ENCODE measurements at places on chromosomes 2 and 18.
A peak's percentile ranks its signal among the peaks of the same experiment; 100 is the strongest.

GRCh38 chr18:66729442-66730239 is 125.8 kb upstream of the CDH19 start:
- no peak for DNase-seq

DNA sequence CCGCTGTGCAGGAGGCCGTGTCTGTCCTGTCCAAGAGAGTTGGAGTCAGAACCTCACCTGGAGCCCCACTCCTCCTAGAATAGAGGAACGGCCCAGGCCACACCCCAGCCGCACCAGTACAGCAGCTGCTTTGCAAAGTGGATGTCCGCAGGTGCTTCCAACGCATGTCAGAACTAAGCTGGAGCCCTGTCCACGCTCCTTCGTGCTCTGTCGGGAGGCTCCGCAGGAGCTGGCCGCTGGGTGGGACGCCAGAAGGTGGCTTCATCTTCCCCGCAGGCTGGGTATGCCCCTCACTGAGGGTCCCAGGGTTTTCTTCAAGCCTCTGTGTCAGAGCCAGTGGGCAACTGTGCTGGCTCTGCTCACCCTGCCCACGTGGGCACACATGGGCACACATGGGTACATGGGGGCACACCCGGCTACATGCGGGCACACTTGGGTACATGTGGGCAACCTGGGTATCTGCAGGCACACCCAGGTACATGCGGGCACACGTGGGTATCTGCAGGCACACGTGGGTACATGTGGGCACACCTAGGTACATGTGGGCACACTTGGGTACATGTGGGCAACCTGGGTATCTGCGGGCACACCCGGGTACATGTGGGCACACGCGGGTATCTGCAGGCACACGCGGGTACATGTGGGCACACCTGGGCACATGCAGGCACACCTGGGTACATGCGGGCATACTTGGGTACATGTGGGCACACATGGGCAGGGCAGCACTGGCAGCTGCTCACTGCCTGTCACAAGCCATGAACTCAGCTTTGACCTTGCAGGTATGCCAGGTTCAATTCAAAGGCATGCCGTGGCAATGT is 67.1 kb upstream of the CTDP1 start:
- no peak for DNase-seq

GRCh38 chr2:27127883-27128667 is 4.5 kb downstream of the ABHD1 start:
- DNase-seq, result no peak

- DNase-seq, result no peak
Measured at GRCh38 chr2:129375632-129376425, 603.6 kb upstream of the RAB6C start.

- DNase-seq, result no peak
Measured at GRCh38 chr2:141569941-141570340, 560.9 kb downstream of the LRP1B start.

GRCh38 chr18:8450013-8450412 is 159.2 kb upstream of the RAB12 start:
- DNase-seq, result peak; percentile 28

- no peak for DNase-seq
Measured at GRCh38 chr18:42437646-42438045, 482.6 kb downstream of the PIK3C3 start.

- no peak for DNase-seq
Measured at GRCh38 chr2:160901613-160902012, 258.6 kb upstream of the TANK start.

DNA sequence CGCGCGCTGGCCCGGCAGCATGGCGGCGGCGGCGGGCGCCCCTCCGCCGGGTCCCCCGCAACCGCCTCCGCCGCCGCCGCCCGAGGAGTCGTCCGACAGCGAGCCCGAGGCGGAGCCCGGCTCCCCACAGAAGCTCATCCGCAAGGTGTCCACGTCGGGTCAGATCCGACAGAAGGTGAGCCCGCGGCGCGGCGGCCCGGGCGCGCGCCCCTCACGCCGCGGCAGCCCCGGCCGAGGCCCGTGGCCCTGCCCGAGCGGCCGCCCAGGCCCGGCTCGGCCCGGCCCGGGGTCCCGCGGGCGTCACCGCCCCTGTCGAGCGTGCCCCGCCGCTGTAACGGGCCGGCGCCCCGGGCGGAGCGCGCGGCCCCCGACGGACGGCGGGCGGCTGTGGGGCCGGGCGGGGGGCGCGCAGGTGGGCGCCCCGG is 218 bp downstream of the DGKD start:
- DNase-seq, result no peak

DNA sequence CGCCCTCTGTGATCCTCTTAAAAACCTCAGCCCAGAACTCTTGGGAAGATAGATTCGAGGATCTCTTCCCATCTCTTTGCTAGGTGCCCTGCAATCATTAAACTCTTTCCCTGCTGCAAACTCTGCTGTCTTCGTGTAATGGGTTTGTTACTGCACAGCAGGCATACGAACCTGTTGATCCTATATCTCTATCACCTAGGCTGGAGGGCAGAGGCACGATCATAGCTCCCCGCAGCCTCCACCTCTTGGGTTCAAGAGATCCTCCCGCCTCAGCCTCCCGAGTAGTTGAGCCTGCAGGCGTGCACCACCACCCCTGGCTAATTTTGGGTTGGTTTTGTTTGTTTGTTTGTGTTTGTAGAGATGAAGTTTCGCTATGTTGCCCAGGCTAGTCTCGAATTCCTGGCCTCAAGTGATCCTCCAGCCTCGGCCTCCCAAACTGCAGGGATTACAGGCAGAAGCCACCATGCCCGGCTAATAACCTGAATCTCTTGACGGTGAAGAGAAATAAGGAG is 493 bp upstream of the BBS5 start:
- no peak for DNase-seq

GRCh38 chr2:71756280-71756906 is 303.0 kb downstream of the DYSF start:
- DNase-seq, result no peak

- DNase-seq, result no peak
Measured at GRCh38 chr2:98795891-98796676, 65.2 kb upstream of the MGAT4A start.

GRCh38 chr2:189441709-189442074 is 418 bp downstream of the WDR75 start:
- DNase-seq, result peak; percentile 9

- DNase-seq, result no peak
Measured at GRCh38 chr18:49161627-49162026, 210.9 kb upstream of the SMAD7 start.

DNA sequence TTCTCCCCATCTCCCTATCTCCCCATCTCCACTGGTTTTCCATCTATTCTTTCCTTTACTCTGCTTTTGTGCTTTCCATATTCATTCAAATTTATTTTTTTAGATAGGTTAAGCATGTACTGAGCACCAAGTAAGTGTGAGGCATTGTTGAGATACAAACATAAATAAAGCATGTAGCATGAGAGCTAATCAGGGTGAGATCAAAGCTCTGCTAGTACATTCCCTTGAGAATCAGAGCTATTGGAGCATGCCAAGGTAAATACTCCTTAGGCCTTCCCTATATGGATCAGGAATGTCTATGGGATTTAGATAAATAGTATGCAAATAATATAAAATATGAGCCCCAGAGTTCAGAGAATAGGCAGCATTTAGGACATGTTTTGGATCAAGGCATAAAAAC is 25.3 kb downstream of the BABAM2 start:
- no peak for DNase-seq

DNA sequence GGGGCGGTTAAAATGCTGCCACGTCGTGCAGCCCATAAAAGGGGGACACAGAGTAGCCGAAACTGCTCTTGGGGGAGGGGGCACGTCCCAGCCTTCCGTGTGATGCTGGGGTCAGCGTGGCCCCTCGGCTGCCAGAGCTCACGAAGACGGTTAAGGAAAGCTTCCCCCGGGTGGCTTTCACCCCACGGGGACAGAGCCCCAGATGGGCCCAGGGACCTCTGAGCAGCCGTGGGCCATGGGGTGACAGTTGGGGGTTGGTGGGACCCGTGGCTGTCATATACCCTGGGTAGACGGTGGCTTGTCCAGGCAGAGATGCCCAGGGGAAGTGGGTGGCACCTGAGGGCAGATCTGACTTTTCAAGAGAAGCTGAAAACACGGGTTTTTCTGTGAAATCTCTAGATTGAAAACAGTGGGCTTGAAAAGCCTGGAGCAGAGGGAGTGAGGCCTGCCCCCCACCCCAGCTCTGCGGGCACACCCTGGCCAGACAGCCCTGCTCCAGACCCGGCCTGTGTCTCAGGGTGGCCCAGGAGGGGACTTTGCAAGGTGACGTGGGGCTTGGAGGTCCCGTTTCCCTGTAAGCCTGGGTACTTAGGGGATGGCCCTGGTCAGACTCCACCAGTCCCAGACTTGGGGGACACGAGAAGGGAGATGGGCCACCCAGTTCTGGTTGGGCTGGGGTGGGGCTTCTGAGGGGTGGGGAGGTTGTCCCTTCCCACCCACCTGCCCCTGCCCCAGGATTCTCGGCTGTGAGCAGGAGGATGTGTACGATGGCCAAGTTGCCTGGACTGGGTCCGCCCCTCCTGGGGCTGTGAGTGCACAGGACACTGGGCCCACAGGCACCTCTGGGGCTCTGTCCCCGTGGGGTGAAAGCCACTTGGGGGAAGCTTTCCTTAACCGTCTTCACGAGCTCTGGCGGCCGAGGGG is 652 bp downstream of the NEU4 start:
- no peak for DNase-seq

- no peak for DNase-seq
Measured at GRCh38 chr2:133004623-133005022, 334.6 kb upstream of the LYPD1 start.

DNA sequence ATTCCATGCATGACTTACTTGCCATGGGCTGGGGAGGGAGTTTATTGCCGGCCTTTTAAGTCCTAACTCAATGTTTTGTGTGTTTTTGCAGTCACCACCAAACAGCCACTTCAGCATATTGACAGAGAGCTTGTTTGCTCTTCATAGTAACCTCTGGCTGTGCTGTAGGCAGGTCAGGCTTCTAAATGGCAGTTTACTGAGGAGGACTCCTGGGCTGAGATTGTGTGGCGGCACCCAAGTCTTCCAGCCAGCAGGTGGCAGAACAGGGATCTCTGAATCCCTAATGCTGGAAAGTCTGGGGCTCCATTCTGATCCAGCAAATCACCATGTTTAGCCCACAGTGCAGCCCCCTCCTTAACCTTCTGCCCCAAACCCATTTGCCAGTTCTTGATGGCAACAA is 121.2 kb downstream of the CAPN13 start:
- peak; percentile 40 for DNase-seq

GRCh38 chr18:70368903-70369302 is 80.1 kb downstream of the SOCS6 start:
- no peak for DNase-seq

DNA sequence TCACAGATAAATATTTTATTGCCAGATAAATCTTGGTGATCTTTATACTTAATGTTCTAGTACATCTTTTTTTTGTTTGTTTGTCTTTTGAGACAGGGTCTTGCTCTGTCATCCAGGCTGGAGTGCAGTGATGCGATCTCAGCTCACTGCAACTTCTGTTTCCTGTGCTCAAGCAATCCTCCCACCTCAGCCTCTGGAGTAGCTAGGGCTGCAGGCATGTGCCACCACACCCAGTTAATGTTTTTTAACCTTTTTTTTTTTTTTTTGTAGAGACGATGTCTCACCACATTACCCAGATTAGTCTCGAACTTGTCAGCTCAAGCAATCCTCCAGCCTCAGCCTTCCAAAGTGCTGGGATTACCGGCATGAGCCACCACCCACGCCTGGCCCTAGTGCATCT is 9.1 kb upstream of the C1GALT1C1L start:
- no peak for DNase-seq

DNA sequence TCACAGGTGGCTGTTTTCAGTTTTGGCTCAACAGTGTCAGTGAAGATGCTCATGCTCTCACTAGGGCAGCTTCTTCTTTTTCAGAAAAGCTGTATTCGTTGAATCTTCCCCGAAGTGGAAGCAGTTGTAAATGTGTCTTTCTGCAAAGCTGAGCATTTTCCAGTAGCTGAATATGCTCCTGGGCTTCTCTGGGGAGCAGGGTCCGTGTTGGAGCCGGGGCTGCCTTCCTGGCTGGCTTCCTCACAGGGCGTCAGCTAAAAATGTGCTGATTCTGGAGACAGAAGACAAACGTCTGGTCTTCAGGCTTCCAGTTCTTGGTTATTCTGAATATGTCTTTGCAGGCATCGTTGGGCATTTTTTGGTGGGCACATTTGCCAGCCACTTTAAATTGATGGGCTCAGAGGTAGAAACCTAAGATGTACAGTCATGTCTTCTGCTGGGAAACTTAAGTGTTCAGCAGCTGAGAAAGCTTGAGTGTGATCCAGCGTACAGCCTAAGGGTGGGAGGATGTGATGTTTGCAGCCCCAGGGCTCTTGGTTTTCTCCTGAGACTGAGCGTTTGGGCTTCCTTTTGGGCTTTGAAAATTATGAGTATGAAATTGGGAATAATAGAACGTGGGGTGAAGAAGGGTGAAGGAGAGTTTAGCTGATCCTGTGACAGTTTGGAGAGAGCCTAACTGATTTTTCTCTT is 19.0 kb downstream of the SETBP1 start:
- no peak for DNase-seq

DNA sequence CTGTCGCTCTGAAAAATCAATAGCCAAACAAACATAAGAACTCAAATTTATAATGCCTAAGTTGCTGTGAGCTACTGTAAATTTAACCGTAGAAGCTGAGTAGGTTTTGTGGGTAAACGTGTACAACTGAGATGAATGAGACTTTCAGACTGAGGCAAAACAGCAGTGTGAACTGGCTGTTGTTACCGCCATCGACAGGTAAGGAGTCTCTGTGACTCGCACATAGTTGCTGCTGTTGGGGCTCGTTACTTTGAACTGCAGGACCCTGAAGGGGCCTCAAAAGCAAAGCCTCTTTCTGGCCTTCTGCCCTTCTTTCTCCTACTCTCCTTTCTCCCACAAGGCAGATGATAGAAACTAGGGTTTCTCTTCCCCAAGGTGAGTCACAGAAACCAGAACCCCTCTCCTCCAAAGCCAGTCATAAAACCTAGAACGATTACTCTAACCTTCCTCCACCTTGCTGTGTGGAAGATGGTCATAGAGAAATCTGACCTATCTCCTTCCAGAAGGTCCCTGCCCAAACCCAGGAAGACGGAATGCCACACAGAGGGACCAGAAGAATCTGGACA is 101.2 kb downstream of the DLGAP1 start:
- no peak for DNase-seq

DNA sequence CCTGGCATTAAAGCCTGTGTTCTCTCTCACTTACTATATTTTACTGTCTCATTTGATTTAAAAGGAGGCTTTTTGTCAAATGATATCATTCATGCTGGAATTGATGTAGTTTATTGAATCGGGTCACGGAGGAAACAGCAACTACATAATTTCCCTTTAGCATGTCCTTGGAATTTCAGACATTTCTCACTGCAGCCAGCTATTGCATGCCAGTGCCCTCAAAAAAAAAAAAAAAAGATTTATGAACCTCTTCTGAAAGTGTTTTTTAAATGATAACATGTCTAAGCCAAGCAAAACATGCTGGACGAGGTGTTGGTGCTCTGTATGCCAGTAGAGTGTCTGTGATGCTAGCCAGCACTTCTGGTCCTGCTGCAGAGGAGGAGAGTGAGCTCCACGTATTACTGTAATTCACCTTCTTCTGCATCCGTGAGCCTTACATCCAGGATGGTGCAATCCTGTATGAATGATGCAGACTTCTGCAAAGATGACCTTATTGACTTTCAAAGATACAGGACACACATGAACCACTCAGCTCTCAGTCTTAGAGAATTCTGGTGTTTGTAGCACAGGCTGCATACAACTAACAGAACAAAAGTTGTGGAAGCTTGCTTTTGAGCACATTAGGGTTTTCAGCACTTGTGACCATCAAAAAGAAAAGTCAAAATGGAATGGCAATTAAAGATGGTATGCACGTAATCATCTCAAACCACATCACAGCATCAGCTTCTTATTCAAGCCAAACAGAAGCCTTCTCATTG is 31.1 kb downstream of the UGP2 start:
- DNase-seq, result no peak

GRCh38 chr2:33126958-33127357 is 180.2 kb downstream of the LTBP1 start:
- no peak for DNase-seq

GRCh38 chr18:52553441-52553840 is 213.4 kb downstream of the DCC start:
- DNase-seq, result no peak

All from 8988T (cell line).